ENCODE measurements at places on chromosomes 16 and 17.

DNA sequence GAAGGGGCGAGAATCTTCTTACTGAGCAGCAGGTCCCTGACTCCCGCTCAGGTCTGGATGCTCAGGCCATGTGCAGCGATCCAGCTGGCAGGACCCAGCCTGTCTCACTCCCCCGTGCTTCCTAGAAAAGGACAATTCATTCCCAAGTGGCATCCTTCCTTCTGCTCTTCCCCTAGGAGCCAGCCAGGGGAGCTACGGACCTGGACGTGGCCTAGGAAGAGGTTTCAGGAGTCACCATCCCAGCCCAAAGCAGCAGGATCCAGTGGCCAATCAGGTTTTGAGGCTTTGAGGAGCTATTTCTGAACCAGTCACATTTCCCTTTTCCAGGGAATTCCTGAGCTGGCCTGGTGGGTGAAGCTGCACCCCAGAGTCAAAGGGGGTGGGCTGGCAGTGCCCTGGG, 7.8 kb upstream of the CD79B start:
- no peak for DNase-seq

DNA sequence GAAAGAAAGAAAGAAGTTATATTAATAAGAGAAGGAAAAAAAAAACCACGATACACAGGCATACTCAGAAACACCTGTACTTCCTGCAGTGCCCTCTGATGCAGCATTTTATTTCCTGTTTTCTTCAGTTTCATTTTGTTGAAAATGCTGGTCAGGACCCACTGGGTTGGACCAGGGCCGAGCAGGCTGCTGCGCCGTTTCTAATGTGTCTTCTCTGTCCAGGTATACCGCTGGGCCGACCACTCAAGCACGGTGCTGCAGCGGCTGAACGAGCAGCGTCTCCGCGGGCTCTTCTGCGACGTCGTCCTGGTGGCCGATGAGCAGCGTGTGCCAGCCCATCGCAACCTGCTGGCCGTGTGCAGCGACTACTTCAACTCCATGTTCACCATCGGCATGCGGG, 8.3 kb downstream of the KLHL36 start:
- no peak for DNase-seq

DNA sequence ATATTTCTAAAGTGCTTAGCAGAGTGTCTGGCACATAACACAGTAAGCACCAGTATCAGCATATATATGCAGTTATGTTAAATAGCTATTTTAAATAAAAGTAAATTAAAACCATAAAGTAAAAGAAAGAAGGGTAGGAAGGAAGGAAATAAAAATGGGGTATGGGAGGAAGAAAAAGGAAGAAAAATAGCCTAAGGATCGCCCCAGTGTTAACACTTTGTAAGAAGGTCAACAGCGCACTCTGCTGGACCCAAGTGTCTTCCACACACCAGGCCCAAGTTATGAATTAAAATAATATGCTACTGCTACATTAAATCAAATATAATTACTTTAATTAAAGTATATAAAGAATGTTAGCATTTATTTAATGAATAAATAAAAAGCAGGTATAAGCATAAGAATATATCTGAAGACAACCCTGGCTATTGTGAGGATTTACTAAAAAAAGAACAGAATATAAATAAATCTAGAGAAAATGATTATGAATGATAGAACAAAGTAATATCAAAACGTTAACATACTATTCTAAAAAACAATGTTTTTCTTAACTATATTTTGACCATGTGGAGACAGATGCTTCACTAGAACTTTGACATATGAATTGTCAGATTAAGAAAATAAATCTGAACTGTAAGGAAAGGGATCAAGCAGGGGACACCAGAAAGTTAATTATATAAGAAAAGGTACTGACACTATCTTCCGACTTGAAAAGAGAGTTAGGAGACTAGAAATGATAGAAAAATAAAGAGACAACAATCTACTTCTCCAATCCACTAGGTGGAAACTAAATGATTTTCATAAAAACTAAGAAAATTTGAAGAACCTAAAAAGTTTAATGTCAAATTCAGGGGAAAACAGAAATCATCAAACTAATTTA, 25.9 kb downstream of the BRIP1 start:
- peak; percentile 47 for DNase-seq

GRCh38 chr16:64133366-64133765, 988.5 kb downstream of the CDH11 start:
- DNase-seq: no peak

- DNase-seq: no peak
Measured at GRCh38 chr17:45847747-45848146, 3.1 kb downstream of the SPPL2C start.

- DNase-seq: peak; percentile 72
Measured at GRCh38 chr16:84647828-84648594, at the start of gene KLHL36. TSS of gene KLHL36 (plus strand) at chr16:84648511. CDS start at chr16:84650868, 2,357 bp downstream.

All from activated CD4-positive, alpha-beta T cell treated with anti-CD3 and anti-CD28 coated beads, Interleukin-2, amount 50 U/mL, for 48 hours (primary cell).